ENCODE measurements at places on chromosomes 16 and 17.

DNA sequence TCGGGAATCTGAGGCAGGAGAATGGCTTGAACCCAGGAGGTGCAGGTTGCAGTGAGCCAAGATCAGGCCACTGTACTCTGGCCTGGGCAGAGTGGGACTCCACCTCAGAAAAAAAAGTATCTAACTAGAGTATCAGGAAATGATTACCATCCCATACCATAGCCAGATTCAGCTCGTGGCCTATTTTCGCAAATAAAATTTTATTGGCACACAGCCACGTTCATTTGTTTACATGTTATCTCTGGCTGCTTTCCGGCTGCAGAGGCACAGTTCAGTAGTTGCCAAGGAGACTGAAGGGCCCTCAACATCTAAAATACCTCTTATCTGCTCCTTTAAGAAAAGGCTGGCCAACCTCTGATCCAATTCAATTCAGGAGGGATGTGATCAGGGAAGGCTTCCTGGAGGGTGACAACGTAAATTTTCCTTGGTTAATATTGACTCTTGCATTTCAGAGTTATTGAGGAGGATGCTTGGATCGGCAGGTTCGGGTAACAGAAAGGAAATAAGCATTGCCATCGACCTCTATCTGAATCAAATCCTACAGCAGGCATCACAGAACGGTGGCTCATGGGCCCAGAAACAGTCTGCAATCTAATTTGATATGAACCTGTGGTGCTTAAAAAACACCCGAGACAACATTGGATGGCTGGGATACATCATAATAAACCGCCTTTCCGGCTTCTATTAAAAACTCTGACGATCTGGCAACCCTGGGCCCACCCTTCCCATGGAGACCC is 73.8 kb downstream of the XYLT1 start:
- no peak for DNase-seq

DNA sequence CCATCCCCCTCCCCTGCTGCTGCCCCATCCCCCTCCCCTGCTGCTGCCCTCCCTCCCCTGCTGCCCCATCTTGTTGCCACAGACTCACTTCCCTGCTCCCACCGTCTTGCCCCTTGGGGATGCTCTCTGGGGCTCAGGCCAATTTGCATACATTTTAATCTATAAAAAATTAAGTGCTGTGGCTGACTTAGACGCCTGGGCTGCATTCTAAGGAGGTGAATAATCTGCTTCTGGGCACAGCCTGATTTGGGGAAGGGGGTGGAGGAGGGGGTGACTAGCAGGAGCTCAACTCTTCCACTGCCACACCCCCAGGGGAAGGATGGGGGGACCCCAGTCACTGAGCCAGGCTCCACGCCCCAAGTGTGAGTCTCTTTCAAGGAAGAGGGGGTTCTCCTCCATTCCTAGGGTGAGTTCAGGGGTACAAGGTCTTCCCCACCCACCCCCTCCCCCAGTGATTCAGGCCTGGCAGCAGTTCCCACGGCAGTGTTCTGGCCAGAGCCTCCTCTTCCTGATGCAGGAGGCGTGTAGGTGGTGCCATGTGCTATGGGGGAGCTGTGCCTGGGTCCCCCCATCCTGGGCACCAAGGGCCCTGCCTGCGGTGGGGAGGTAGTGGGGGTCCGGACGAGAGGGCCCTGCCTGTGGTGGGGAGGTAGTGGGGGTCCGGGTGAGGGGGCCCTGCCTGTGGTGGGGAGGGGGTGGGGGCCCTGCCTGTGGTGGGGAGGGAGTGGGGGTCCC is 5.0 kb downstream of the DPH1 start:
- DNase-seq: no peak

GRCh38 chr16:89323120-89323960 is 105.8 kb downstream of the ZNF778 start:
- DNase-seq: peak; percentile 29

GRCh38 chr17:56866496-56866895 is 32.5 kb downstream of the DGKE start:
- no peak for DNase-seq

- no peak for DNase-seq
These were observed 35.1 kb downstream of the GDE1 start for GRCh38 chr16:19486750-19487325.

DNA sequence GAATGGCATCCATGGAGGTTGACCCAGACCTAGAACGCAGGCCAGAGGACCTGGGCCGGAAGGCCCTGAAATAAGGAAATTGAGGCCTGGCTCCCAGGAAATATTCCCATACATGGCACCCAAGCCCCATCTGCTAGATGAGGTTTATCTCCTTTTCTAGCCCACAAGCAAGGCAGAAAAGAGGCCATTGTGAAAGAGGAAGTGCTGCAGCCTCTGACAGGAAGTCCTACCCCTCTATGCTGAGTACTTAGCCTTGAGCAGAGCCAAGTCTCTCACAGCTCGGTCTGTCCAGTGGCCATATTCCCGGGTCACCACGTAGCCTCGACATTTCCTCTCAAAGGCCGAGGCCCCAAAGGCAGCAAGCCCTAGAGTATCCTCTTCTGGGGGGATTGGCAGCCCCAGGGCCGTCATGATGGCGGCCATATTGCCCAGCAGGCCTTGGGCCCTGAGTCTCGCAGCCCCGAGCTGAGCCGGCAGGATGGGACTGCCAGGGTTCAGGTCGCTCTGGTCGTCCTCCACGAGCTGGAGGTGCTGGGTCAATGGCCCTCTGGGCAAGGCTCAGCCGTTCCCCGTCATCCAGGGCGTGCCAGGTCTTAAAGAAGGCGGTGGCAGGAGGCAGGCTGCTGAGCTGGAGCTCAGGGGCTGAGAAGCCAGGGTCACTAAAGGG is 7.8 kb downstream of the CTF1 start:
- DNase-seq: no peak

DNA sequence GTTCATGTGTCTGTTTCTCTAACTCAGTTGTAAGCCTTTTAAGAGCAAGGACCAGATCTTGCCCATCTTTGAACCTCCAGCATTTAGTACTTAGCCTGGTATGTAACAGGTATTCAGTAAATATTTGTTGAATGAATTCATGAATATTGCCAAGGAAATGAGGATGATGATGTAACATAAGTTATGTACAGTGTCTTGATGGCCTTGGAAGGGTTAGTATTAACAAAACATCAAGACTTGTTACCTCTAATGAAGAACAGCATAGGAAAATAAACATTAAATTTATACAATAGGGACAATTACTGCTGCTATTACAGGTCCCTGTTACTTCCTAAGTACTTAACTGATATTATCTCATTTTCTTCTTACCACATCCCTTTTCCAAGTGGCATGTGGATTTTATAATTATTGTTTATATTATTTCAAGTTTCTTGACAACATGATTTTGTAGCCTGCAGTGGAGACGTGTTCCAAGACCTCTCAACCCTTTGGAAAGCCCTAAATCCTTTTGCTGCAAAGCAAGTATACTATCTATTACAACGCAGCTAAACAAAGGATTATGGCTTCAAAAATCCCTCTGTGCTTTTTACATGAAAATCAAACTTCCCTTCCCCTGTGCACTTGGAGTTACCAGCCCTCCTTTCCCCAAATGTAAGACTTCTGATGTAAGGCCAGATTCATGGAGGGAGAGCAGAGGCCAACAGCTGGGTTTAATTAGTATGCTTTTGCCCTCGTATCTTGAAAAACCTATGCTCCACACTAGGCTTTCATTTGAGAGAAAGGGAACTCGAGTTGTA is 77.4 kb upstream of the SMIM36 start:
- DNase-seq: no peak

- no peak for DNase-seq
These were observed 43.0 kb upstream of the TOB1 start for GRCh38 chr17:50908860-50909764.

DNA sequence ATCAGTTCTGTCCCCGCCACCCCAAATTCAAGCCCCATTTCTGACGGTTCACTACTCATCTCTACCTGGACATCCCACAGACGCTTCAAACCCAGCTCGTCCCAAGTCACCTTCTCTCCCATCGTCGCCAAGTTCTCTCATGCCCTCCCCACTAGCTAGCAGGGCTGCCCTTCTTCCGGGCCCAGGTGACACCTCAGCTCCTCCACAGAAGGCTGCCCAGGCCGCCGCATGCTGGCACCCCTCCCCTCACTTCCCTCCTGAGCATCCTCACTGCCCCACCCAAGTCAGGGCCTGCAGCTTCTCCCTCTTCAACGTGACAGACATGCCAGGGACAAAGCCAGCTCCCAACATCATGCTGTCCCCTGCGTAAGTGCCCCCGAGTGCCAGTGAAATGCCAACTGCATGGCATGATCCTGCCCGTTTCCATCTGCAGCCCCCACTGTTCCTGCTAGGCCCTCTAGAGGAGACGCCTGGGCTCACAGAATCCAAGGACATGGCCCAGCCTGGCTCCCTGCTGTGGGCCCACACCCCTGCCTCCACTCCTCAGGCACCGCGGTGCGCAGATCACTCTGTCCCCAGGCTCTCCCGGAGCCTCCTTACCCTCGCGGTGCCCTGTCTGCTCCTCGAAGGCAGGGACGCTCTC is 5.9 kb downstream of the CYB561 start:
- no peak for DNase-seq

GRCh38 chr17:74187761-74188160 is 15.7 kb upstream of the RPL38 start:
- DNase-seq: no peak

DNA sequence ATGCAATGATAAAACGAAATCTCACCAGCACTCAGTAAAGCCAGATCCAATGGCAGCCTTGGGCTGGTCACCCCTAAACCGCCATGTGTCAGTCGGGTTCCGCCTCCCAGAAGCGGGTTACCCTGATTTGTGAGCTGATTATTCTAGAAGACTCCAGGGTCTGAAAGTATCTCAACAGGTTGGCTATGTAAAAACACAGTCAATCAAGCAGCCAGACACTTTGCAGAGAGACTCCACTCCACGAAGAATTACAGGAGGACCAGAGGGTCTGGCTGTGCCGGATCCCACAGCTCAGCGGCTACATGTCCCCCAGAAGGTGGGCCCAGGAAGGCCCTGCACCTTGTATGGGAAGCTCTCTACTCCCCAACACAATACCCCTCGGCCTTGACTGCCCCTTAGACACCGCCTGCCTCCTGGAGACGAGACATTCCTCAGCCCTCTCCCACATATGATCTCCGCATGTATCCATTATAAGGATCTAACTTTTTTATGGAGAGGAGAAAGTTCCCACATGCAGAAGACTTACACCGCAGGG is 23.3 kb downstream of the ZFHX3 start:
- no peak for DNase-seq

GRCh38 chr16:88856122-88856827 is 472 bp downstream of the GALNS start:
- DNase-seq: no peak

GRCh38 chr17:3613124-3613523 is 3.9 kb upstream of the TRPV1 start:
- no peak for DNase-seq

DNA sequence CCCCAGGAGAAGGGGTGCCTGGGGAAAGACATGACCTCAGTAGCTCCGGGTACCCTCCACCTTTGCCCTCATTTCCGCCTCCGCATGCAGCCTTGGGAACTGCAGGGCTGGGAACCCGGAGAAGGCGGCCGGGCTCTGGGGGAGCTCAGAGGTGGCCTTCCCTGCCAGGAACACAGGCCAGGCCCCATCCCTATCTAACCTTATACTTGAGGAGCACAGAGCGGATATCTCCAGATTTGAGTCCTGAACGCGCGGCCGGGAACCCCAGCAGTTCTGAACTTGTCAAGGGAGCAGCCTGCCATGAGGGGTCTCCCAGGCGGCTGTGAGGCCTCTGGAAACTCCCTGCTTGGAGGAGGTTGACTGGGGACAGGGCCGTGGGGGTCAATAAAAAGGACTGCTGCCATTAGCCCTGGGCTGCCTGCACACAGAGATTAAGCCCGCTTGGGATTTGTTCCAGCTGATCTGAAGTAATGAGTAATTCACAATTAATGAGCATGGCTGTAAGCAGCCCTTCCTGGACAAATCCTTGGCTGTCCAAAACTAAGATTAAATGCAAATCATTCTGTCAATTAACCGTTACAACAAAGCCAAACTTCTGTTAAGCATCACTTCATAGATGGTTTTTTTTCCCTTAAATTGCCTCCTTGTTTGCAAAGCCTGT is 26.3 kb upstream of the METRNL start:
- no peak for DNase-seq

DNA sequence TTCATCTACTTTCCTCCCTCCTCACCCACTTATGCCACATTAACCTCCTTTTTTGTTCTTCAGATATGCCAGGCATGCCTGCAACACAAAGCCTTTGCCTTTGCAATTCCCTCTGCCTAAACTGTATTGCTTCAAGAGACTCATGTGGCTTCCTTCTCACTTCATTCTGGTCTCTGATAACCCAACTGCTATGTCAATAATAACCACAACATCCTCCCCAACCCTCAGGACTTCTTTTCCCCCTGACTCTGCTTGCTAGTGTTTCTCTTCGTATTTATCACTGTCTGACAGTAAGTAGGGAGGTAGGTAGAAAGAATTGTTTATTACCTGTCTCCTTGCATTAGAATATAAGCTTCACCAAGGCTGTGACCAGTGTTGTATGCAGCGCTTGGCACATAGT is 22.4 kb downstream of the RBL2 start:
- no peak for DNase-seq

GRCh38 chr17:79529661-79530081 is 81.2 kb downstream of the RBFOX3 start:
- DNase-seq: no peak

DNA sequence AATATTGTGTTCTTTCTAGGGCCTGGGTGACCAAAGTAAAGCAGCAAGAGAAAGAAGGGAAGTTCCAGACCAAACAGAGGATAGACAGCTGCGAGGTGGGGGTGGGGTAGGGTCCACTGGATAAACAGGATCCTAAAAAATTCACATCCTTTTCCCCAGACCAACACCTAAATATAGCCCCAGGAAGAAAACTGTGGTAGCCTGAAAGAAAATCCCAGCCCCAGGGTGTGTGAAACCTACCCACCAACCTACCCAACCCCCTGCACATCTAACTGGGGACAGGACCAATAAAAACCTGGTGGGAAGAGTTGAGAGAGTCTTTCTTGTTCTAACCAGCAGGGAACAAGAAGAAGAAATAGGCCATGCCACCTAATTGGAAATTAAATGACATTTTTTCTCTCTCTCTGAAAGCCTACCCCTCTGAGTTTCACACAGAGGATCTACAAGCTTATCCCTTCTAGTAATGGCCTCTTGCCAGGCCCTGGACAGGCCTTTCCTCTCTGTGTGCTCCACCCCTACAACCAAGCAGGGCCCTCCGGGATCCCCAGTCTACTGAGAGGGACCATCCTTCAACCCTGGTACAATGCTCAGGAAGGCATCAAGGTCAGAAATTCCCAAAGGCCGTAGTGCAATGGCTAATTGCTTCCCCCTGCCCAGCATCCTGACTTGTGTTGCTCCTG is 12.0 kb downstream of the MYO18A start:
- no peak for DNase-seq

- no peak for DNase-seq
These were observed 107.9 kb downstream of the SMG6 start for GRCh38 chr17:2195729-2196128.

- no peak for DNase-seq
These were observed 4.4 kb upstream of the PRR35 start for GRCh38 chr16:555528-556473.
